ENCODE measurements at places on chromosomes 7 and 10.

DNA sequence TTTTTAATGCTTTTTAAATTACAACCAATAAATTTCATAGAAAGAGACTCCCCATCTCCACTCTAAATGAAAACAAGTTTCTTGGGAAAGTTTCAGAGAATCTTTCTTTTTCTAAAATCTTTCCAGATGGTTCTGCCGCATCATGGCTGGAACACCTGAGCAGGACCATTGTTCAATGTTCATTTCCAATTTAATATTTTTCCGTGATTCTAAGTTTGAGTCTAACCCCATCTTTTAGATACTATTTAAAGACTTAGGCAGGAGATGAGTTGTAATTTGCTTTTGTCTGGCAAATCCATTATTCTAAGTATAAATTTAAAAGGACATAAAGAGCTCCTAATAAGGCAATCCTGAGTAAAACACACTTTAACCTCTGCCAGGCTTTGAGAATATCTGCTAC lies 325.2 kb downstream of the BICC1 start:
- no peak for DNase-seq

DNA sequence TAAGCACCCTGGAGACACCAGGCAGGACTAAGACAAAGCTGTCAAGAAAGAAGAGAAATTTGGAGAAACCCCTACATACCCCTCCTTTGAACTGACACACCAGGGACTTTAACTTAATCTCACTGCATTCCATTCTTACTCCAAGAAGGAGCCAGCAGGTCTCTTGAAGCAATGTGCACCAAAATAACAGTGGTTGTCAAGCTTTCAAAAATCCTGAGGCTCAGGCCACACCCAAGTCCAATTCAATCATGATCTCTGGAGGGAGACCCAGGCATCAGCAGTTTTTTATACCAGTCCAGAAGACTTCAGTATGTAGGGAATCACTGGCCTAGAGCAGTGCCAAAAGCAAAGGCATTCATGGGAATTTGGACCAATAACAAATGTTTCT lies 6.8 kb downstream of the SLC25A13 start:
- DNase-seq = no peak

- DNase-seq = no peak
Measured at GRCh38 chr7:75028299-75028698, 45.3 kb downstream of the RCC1L start.

GRCh38 chr7:152882576-152883310 lies 123.2 kb downstream of the ACTR3B start:
- DNase-seq = no peak

- no peak for DNase-seq
Measured at GRCh38 chr7:2517678-2518507, 1.7 kb upstream of the LFNG start.

- DNase-seq = no peak
Measured at GRCh38 chr7:154973381-154973780, 29.5 kb downstream of the PAXIP1 start.

- DNase-seq = no peak
Measured at GRCh38 chr7:107173191-107173590, 4.4 kb downstream of the HBP1 start.

DNA sequence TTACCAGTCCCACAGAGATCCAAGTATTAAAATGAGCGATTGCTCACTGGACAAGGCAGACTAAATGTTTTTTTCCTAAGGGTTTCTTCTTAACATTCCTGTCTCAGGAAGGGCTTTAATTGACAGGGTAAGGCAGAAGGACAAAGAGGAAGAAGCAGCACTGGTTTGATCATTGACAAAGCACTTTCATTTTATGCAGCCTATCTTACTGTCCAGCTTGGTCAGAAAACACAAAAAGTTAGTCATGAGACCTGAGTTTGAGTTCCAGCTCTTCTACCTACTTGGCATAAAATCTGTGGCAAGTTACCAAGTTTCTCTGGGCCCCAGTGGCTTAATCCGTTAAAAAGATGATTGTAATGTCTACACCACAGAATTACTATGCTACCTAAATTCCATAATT lies 458.5 kb downstream of the GFRA1 start:
- DNase-seq = no peak

DNA sequence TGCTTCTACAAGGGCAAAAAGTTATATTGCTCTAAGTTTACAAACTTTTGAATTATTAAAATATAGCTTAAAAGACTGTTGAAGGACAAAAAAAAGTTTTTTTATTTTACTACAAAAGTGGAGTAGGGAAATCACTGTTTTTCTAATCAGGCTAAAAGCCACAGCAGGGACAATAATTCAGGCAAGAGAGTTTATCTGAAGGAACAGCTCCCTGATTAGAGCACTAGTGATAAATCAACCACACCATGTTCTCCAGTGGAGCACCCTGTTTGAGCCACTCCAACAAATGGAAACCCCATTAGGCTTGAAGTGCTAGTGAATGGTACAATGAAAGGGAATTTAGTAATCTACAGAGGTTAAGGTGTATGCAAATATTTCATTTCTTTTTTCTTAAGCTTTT lies 357.1 kb downstream of the SEMA3D start:
- no peak for DNase-seq

DNA sequence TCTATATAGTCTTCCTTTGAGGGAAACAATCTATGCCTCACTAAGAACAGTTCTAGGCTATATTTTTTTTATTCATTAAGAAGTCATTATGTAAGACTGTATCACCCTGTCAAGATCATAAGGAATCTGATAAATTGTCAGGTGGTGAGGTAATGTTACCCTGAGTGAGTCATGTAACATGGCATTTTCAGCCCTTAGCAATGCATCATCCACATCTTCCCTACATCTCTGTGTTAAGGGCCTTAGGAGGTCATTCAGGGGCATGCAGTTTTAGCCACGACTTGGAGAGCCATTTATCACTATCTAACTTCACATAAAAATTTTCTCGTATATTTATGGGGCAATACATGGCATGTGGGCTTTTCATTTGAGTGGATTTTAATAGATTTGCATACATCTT lies 924.5 kb upstream of the MBL2 start:
- DNase-seq = no peak

- DNase-seq = no peak
Measured at GRCh38 chr10:5987747-5988146, 10.4 kb upstream of the IL15RA start.

DNA sequence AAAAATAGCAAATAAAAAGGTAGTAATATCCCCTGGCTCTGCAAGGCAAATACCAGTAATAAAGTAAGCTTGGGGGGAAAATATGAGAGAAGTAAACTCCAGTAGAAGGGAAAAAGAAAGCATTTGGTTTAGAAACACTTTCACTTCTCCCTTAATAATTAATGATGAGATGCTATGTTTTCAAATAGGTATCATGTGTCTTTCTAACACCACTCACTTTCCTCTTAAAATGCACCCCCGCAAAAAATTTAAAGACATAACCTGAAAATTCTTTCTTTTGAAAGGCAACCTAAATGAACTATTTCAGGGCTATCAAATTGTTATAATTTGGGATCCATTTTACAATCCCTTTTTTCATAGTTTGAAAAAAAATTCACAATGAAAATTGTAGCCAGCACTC lies 240.3 kb downstream of the SNX10 start:
- no peak for DNase-seq

DNA sequence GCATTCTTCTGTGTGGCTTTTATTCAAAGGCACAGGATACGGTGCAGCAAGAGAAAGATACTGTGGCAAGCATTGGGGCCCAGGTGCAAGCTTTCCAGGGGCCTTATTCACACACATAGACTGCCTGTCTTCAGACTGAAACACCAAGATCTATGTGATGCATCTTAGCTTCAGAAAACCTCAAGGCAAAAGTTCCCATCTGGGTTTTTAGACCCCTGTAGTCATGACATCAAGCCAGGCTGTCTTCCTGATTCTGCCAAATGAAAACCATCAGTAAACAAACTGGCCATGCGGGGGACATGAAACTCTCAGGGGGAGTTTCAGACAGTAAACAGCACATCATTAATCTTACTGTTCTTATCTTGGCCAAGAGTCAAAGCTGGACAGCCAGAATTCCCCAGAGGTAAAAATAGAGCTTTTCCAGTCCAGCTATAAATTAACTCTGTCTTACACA lies 9.8 kb downstream of the AGBL3 start:
- no peak for DNase-seq
